ENCODE measurements at places on chromosomes 16 and 17.

DNA sequence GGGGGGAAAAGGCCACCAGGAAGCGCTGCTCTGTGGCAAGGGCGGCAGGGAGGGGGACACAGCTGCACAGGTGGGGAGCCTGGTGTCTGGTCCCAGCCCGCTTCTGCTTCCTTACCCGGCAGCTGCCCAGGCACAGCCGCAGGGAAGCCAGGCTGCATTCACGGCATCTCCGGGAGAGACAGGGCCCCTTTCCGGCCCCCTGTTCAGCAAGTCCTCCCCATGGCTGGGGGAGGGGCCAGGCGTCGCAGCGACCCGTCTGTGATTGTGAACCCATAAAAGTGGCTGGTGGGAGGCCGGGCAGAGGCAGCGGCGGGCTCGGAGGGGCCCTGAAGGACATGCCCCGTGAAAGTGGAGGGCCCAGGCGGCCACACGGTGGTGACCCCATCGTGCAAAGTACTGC, 28.7 kb downstream of the SOX8 start:
- no peak for DNase-seq

- DNase-seq = no peak
These were observed 476.2 kb downstream of the HAPSTR1 start for GRCh38 chr16:9567666-9568065.

DNA sequence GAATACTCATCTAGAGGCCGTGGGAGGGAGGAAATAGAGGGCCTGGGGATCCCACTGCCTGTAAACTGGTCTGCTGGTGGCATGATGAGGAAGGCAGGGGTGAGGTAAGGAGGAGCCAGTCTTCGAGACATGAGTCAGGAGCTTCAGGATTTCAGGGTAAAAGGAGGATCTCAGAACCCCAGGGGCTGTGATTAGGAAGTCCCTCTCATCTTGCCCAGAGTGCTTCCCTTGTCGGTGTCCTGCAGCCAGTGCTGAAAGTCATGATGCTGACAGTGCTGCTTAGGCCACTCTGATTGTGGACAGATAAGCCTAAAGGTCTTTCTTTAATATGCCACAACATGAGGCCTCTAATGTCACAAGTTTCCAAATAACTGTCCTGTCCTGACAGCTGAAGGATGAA, 29.6 kb downstream of the COG4 start:
- no peak for DNase-seq

DNA sequence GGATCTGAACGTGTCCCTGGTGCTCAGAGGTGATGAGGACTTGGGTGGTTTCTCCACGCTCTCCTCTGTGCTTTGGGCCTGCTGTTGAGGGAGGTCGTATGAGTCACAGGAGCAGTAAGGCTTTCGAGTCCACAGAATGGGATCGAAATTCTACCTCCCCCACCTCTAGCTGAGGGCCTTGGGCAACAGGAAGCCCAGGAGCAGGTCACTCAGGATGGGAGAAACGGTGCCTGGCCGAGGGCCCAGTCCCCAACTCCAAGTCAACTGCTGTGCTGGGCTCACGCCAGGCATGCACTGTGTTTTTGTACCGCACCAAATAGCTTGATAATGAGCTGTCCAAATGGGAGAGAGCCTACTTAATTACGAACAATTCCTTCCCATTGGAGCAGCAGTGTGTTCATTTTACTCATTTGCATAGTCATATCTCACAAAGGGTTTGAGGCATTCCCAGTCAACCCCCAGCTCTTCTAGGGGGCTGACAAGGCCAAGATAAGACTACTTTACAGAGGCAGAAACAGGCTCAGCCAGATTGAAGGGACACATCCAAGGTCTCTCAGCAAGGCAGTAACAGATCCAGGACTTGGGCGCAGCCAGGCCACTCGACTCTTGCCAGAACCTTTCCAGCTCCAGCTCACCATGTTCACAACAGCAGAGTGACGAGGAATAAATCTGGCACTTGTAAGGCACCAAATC, 53.6 kb downstream of the WNT3 start:
- no peak for DNase-seq

DNA sequence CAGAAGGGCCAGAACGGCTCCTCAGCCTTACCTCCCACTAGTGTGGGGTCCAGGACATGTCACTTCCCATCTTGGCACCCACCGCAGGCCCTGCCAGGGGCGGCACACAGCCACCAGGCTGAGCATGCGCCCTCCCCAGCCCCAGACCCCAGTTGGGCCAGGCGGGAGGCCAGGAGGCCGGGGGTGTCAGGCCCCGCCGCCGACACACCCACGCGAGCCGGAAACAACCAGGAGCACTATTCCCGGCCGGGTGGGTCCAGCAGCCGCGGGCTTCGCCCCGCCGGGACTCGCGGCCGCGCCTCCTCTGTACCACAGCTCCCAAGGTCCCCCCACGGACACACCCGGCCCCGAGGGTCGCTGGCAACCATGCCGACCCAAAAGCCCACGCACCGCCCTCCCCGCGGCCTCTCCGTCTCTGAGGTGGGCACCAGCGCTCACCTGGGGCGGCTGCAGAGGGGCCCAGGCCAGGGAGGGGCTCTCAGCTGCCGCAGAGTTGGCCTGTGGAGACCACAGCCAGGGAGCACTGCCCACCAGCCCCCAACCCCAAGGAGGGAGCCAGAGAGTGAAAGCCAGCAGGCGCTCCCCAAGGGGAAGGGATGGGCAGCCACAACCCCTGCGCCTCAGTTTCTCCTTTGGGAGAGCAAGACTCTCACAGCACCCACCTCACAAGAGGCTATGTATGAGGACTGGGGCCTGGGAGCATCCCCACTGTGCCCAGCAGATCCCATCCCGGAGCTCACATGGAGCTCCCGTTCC, 18.0 kb downstream of the B9D1 start:
- no peak for DNase-seq

- no peak for DNase-seq
These were observed 147.5 kb downstream of the CDH11 start for GRCh38 chr16:64974381-64974780.

DNA sequence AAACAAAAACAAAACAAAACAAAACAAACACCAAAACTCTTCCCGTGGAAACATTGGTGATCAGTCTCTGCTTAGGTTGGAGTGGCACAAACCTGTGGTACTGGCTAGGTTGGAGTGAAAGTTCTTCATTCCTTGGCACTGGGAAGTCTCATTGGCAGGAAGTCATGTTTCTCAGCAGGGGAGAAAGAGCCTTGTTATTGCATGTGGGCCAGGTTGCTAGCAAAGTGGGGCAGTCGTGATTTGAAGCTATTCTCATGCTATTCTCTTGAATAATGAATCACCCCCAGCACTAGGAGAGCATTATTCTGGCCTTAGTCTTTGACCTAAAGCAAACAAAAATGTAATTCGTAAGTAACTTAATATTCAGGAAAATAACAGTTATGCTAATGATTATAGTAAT, 24.3 kb upstream of the B4GALNT2 start:
- DNase-seq = no peak

DNA sequence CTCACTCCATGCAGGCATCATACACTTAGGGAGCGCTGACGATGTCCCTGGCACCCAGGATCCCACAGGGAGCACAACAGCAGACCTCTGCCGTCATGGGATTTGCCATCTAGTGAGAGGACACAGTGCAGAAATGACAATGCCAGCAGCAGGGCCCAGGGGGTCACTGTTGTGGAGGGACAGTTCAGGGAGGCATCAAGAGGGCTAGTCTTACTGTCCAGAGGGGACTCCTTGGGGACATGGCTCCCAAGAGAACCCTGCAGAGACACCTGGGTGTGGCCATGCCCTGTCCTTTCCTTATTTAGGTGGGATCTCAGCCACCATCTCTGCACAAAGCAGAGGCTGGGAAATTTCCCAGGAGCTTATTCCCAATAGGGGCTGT, 73.7 kb downstream of the CRISPLD2 start:
- no peak for DNase-seq

All from Karpas-422 (cell line).